ENCODE measurements at places on chromosomes 16 and 17. TPM values are rescaled to one million over a fixed set of nuclear protein-coding genes. Genes with fewer than 3 reads are reported as not detected.

GRCh38 chr17:18182978-18183333, 672 bp upstream of the ALKBH5 start:
- peak; percentile 89 for DNase-seq

DNA sequence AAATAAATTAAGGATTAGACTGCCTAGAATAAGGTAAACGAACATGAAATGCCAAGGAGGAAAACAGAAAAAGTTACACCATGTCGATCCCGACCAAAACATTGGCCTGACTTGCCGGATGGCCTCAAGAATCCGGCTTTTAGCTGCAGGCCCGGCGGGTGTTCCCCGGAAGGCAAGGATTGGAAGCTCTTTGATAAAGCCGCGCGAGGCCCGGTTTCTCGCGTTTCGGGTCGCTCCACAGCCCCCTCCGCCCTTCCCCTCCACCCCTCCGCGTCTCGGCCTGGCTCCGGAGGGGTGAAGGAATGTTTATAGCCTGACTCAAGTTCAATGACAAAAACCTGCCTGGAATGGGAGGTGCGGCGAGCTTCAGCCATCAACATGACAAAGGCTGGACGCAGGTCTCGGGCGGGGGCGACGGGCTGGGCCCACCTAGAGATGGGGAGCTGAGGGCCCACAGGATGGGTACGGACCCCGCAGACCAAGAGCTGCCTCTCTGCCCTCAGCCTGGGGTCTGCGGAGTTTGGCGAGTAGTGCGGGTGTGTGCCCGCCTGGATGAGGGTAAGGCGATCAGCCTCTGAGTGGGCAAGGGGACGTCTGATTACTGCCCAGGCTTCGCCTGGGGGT, 2.6 kb downstream of the PRAC1 start:
- DNase-seq: no peak

DNA sequence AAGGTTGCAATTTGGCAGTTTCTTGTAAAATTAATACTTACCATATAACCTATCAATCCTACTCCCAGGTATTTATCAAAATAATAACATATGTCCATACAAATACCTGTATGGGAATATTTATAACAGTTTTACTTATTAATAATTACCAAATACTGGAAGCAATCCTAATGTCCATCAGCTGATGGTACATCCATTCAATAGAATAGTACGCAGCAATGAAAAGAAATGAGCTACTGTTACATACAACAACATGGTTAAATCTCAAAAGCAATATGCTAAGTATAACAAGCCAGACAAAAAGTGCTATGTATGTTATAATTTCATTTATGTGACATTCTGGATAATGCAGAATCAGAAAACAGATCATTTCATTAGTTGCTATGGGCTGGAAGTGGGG, 1.2 kb downstream of the HYDIN start:
- DNase-seq: no peak

DNA sequence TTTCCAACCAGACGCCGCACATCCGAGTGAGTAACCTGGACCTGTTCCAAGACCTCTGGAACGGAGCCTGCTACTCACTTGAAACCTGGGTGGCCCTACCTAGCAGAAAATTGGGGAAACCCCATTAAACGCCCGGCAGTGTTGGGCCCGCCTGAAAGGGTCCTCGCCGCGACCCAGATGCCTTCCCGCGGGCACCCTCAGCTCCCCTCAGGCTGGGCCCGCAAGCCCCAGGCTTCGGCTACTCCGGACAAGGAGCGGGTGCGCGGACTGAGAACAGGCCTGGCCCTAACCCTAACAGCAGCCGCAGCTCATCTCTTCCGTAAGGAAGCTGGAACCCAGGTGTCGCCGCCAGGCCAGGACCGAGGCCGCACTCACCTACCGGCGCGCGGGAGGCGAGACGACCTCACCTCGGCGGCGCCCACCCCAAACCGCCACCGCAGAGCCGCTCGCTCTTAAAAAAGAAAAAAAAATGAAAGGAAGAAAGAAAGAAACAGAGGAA, 344 bp downstream of the PSME3IP1 start:
- DNase-seq: peak; percentile 70

- DNase-seq: peak; percentile 70
These were observed 16.3 kb downstream of the ITGAD start for GRCh38 chr16:31409433-31409832.

GRCh38 chr16:9338068-9338467, 246.6 kb downstream of the HAPSTR1 start:
- no peak for DNase-seq

DNA sequence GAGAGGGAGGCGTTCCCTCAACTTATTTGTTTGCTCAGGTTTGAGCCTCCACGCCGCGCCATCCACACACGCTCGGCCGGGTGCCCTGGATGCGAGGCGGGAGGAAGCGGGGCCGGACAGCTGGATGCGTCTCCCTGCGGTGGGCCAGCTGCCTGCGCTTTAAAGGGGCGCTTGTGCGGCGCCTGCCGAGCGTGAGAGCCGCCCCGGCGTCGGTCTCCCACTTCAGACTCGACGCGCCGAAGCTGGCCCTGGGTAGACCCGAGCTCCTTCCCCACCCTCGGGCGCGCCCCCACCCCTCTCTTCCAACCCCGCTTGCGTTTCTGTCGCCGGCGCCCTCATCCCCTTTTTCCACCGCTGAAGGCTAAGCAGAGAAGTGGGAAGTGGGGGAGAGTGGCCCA, 527 bp upstream of the CHAD start:
- no peak for DNase-seq

DNA sequence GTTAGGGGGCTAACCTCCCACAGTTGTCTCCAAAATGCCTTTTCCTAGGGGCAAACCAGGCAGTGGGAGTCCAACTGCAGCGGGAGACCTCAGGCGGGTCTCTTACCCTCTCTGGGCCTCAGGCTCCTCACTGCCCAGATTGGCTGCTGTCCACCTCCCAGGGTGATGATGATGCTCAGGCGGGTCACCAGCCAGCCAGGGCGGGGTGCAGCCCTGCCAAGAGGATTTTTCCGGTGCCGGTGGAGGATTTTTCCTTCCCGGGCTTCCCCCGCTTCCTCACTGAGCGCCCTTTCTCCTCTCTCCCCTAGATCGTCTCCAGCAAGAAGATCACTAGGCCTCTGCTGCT, 22.8 kb downstream of the CPNE2 start:
- DNase-seq: no peak

GRCh38 chr17:69096541-69096940, 35.8 kb upstream of the ABCA9 start:
- no peak for DNase-seq

DNA sequence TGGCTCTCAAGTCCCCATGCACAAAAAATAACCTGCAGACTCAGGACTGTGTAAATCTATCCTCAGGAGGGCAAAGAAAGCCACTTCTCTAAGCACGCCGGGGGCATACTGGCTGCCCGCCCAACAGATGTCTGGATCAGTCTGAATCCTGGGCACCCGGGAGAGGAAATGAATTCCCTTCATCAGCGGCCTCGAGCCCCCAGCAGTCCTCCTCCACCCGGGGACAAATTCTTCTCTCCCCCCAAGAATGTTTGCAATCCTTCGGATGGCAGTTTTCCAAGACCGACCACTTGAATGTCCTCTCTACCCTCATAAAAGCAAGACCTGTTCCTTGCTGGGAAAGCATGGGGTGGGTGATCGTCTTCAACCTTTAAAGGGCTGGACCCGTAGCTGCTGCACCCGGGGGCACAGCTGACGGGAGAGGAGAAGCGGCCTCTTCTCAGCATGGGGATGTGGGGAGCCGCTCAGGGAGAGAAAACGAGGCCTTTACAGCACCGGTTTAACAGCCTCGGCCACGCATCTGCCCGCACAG, 9.4 kb upstream of the MAP2K3 start:
- peak; percentile 57 for DNase-seq

DNA sequence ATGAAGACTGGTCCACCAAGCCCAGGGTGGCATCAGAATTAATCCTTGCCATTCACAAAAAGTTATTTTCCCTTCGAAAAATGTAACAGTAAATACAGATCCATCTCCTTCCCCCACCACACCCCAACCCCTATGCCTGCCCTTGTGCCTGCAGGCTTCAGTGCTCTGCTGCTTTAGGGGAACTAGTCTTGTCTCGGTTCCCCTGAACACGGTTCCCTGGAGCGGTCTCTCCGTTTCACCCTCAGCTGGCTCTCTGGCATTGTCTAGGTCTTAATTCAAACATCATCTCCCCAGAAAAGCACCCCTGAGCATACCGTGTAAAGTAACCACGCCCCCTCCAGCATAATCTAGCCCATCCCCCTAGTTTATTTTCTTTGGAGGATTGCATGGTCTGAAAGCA, 25.8 kb downstream of the EMP2 start:
- DNase-seq: no peak

DNA sequence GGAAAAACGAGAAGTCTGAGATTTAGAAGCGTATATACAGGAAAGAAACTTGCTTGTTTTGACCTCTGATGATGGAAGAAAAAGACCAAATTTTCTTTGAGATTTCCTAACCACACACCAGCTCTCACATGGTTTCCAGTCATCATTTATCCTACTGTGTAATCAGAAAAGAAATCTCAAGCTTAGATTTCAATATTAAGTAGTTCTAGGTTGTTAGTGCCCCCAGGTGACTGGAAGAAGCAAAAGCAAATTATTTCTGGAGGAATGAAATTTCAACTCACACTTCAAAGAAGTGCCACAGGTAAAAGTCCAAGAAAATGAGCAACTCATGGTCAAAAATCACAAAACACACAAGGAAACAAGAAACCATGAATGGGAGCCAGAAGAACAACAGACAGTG, 51.8 kb upstream of the KDM6B start:
- no peak for DNase-seq

GRCh38 chr17:76695059-76695831, 15.5 kb downstream of the MXRA7 start:
- DNase-seq: no peak

DNA sequence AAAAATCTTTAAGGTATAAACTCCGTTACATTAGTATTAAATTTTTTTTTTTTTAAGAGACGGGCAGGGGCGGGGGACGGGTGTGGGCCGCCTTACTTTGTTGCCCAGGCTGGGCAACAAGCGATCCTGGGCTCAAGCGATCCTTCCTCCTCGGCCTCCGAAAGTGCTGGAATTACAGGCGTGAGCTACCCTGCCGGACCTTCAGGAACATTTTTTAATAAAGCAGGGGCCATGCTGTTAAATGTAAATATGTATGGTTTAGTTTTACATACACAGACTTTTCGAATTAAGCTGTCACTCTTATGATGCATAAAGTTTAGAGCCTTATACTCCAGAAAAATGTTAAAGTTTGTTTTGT, 2.4 kb downstream of the PPM1D start:
- DNase-seq: no peak

DNA sequence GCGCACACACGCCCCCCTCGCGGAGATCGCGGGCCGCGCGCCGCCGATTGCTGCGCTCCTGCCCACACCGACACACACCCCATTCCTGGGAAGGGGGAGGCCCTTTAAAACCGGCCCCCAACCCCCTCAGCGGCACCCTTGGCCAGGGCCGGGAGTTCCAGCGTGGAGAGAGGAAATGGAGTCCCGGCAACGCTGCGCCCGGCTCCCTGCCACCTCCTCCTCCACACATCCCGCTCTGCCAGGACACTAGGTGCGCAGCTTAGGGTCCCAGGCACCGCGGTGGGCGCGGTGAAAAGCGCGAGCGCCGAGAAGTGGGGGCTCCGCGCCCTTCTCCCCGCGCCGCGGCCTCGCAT, 397 bp downstream of the CDC42EP4 start:
- no peak for DNase-seq

DNA sequence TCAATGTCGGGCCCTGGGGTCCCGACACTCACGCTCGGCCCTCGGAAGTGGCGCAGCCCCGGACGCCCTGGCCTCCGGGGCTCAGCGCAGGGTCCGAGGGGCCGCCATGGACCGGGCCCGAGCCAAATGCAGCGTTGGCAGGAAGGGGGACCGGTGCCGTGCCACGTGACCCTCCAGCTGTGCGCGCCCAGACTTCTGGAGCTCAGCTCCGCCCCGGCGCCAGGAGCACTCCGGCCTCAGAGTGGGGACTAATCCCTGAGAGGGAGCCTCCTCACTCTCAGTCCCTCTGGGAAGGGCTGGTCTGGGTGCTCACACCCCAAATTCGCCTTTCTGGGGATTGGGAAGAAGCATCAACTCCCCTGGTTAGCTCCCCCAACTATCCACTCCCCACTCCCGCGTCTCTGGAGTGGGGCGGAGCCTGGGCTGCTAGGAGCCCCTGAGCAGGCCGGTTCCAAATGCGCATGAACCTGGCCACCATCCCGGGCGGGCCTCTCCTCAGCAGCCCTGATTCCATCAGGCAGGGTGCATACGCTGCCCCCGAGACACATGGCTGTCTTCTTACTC, at the start of gene B3GNT9:
TSS of gene B3GNT9 (minus strand) at position 166 of the 564 bp plus-strand sequence. CDS start 513 bp downstream, outside the sequence.
- peak; percentile 78 for DNase-seq

DNA sequence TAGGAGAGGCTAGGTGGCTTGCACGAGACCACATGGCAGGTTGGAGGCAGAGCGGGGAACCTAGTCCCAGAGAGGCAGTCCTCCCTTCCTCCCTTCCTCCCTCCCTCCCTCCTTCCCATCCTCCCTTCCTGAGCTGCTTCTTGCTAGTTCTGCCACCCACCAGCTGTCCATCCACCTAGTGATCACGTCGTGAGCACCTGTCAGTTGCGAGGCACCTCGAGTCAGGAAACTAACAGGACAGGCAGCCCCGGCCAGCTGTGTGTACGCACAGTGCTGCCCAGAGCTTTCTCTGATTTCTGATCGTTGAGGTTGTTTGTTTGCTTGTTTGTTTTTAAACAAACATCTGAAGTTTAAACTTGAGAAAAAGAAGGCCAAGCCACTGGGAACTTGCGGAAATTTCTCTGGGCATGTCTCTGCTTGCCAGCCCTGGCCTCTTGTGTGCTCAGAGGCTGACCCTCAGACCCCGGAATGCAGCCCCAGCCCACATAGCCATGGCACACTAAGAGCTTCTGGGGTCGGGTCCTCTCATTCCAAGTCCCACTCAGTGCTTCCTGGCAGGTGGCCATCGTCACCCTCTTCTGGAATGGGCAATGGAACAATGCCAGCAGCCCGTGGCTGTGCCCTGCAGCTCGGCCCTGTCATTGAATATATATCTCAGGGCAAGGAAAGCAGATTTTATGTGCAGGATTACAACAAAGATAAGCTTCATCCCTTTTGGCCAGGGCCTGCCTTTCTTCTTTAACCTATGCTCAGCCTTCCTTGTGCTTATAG, 174.0 kb downstream of the KATNIP start:
- no peak for DNase-seq

DNA sequence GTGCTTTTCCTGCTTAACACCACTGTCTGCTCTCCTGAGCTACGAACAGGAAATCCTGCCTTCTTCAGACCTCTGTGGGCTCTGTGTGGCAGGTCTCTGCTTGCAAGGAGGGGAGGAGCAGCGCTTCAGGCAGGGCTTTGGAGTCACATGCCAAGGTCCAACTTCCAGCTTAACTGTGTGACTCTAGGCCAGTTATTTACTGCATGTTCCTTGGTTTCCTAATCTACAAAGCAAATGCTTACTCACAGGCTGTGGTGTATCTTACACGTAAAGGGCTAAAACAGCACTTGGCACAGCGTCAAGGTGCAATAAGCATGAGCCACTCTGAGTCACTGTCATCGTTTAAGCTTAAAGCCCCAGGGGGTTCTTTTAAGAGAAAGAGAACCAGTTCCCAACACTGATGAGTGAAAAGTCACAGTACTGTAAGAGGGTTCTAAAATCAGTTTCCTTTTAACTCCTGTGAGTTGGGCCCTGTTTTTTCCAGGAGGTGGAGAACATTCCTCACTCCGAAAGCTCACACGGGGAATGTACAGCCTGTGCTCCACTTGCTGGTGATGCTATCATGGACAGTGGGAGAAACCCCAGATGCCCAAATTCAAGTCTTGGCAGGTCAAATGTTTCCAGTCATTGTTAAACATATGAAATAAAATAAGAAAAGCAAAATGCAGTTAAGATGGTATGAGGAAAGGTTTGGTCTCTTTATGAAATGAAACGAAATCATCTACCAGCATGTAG, 54.1 kb upstream of the BCAR1 start:
- peak; percentile 98 for DNase-seq

GRAPL gene
- not detected for total RNA-seq

BCAR1 gene
- total RNA-seq: 39.1 TPM

SCNN1B gene
- total RNA-seq: not detected

LPCAT2 gene
- 0.69 TPM for total RNA-seq

All from Daoy (cell line).